ENCODE measurements at places on chromosomes 12 and 14.

GRCh38 chr12:9252256-9252655, 44.1 kb upstream of the PZP start:
- DNase-seq = no peak

DNA sequence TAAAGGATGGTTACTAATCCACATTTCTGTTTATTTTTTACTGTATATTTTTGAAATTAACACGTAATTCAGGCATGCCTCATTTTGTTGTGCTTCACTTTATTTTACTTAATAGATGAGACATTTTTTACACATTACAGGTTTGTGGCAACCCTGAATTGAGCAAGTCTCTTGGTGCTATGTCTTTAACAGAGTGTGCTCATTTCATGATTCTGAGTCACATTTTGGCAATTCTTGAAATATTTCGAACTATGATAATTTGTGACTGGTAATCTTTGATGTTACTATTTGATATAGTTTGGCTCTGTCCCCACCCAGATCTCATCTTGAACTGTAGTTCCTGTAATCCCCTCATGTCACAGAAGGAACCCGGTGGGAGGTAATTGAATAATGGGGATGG, 1120.5 kb upstream of the FLRT2 start:
- DNase-seq = no peak

DNA sequence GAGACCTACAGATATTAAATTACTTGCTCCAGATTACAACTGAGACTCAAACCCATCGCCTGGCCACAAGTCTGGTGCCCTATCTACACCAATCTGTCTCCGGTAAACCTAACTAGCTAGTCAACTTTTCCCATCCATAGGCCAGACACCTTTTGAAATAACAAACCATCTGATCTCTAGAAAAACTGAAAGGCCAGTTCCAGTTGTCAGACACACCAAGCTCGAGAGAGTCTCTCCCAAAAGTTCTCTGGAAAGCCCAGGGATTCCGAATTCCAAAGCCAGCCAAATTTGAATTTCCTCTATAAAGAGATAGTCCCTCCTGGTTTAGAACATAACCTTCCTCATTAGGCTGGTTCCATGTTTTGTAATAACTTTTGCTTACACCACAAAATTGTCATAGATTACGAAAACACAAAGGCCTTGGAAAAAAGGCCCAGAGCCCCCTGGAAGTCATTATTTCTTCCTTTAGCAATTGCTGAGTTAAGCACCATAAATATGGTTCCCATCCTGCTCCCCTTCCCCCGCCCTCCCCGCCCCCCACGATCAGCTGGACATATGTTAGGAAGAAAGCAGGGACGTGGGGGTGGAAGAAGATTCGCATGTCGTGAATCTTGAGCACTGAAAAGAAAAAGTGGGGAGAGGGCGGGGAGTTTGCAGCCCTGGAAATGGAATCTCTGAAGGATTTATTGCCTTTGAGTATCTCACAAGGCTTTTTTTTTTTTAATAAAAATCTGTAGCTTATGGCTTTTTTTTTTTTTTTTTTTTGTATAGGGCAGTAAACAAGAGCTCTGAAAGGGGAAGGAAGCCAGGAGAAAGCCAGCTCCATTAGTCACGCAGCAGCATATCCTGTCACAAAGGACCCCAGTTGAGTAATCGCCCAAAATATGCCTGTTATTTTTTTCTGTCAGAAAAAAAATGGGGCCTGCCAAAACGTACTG, 110.4 kb downstream of the ZFP36L1 start:
- no peak for DNase-seq

GRCh38 chr12:14903386-14904098, 17.9 kb upstream of the MGP start:
- no peak for DNase-seq

- DNase-seq = no peak
Measured at GRCh38 chr12:115511305-115511704, 766.2 kb downstream of the MED13L start.

GRCh38 chr14:87149583-87150354, 843.2 kb downstream of the GALC start:
- no peak for DNase-seq

GRCh38 chr14:64440494-64440893, 24.8 kb upstream of the AKAP5 start:
- DNase-seq = no peak

- no peak for DNase-seq
Measured at GRCh38 chr12:49519574-49519936, 19.3 kb upstream of the KCNH3 start.

- DNase-seq = no peak
Measured at GRCh38 chr14:103128631-103129300, 5.5 kb downstream of the TNFAIP2 start.

GRCh38 chr12:6073426-6073825, 51.0 kb downstream of the VWF start:
- DNase-seq = no peak

- DNase-seq = no peak
Measured at GRCh38 chr12:78239544-78239943, 408.9 kb downstream of the NAV3 start.

- DNase-seq = peak; percentile 95
Measured at GRCh38 chr14:34714320-34715126, at the start of gene CFL2. TSS of gene CFL2 (minus strand) at chr14:34714593. CDS start at chr14:34714540, 53 bp downstream.

DNA sequence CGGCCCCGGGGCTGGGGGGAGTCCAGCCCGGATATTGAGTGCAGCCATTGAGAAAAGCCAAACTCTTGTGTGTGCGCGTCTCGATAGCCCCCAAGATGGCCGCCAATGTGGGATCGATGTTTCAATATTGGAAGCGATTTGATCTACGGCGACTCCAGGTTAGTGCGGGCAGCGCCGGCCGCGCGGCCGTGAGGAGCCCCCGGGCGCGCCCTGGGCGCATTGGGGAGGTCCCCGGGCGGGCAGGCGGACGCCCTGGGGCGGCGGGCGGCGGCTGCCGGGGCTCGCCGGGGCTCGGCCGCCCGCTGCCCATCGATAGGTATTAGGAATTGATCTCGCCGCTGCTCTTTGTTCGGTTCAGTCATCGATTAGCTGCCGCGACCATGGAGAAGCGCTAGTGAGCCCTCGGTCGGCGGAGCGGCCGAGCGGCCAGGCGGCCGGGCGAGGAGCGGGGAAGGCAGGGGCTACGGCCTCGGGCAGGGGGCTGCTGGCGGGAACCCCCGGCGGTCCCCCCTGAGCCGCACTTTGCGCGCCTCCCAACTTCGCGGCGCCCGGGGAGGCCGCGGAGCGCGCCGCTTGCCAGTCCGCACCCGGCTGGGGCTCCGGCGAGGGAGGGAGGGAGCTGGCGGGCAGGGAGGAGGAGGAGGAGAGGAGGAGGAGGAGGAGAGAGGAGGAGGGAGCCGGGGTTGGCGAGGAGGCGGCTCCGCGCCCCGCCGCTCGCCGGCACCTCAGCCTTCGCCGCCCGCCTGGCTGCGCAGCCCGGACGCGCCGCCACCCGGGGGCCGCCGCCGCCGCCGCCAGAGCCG, 113.9 kb upstream of the MYL2 start:
- DNase-seq = no peak

GRCh38 chr14:102931580-102932285, 9.3 kb downstream of the AMN start:
- DNase-seq = no peak

DNA sequence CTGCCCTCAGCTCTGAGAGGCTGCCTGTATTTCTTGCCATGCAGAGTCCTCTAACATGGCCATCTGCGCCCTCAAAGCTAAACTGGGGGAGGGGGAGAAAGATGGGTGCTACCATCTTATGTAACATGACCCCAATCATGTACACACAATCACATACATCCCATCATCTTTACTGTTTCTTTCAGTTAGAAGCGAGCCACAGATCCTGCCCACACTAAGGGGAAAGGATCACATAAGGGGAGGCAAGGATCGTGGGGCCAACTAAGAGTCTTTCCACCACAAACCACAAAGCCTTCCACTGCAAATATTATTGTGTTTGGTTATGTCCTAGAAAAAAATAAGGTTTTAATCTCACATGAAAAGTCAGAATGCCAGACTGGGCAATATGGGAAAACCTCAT, 11.8 kb upstream of the AMN1 start:
- DNase-seq = no peak

- DNase-seq = peak; percentile 88
Measured at GRCh38 chr14:69151458-69152180, 1.3 kb downstream of the DCAF5 start.

- no peak for DNase-seq
Measured at GRCh38 chr12:129753586-129753985, 150.2 kb downstream of the TMEM132D start.

DNA sequence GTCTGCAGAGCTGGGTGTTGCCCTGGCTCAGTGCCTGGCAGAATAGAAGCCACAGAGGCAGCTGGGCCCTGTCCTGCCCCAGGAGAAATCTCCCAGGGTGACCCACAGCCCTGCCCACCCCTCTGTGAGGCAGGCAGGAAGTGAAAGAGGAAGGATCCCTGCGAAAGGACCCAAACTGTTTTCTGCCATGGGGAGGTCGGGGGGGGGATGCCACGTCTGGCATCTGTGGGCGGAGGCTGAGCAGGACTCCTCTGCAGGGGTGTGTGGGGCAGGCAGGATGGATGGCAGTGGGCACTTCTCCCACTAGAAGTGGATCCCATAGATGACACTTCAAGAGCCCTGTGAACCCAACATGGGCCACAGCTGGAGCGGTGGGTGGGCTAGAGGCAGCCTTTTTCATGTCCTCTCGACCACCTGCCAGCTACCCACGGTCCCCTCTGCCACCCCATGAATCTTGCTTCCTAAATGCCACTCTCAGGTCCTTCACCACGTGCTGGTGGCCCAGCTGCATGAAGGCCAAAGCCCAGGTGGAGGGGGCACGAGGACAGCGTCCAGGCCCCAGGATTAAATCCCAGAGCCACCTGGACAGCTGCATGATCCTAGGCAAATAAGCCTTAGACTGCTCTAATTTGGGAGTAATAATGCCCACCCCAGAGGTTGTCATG, 3.6 kb downstream of the PAPLN start:
- DNase-seq = no peak

DNA sequence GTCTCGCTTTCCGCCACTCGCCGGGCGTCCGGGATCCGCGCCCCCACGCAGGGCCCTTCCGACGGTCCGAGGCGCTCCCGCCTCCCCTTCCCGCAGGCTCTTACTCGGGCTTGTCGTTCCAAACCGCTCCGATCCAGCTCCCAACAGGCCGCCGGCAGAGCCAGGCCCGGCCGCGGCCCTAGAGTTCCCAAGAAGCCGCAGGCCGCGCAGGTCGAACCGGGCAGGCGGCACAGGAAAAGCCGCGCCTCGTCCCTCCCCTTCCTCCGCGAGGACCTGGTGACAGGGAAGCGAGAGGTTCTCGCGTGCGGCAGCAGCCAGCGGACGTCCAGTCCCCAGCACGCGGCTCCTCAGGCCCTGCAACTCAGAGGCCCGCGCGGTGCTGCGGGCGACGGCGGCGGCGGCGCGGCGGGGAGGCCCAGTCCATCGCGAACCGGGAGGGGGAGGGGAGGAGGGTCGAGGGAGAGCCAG, 272 bp downstream of the HECTD1 start:
- DNase-seq = peak; percentile 99

- no peak for DNase-seq
Measured at GRCh38 chr12:109293106-109293505, 16.0 kb downstream of the FOXN4 start.

DNA sequence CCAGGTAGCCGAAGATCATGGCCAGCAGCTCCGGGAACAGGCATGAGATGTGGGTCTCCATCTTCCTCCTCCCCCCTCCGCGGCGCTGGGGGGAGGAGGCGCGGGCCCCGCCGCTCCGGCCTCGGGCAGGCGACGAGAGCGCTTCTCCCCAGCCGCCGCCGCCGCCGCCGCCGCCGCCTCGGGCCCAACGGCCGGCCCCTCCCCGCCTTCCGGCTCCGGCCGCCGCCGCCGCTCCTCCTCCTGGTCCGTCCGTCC, 448 bp downstream of the FBXL14 start:
- peak; percentile 63 for DNase-seq

GRCh38 chr12:80636832-80637231, 70.6 kb upstream of the MYF6 start:
- no peak for DNase-seq

- no peak for DNase-seq
Measured at GRCh38 chr12:74337951-74338350, 199.7 kb upstream of the ATXN7L3B start.

- no peak for DNase-seq
Measured at GRCh38 chr12:82698708-82699564, 12.2 kb downstream of the TMTC2 start.

DNA sequence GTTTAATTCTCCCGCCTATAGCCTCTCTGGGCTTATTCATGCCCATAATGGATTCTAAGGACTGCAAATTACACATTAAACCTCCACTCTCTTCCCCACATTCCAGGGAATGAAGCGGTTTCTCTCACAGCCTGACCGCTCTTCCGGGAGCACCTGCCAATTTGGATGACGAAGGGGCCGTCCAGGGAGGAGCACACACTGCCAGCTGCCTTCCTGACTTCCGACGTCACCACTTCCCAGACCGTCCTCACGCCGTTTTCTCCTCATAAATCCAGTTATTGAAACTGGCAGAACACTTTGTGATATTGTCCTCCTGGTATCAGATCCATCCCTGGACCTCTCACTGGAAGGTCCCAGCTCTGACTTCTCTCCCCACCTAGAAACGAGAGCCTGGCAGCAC, 87.6 kb downstream of the GCH1 start:
- no peak for DNase-seq

DNA sequence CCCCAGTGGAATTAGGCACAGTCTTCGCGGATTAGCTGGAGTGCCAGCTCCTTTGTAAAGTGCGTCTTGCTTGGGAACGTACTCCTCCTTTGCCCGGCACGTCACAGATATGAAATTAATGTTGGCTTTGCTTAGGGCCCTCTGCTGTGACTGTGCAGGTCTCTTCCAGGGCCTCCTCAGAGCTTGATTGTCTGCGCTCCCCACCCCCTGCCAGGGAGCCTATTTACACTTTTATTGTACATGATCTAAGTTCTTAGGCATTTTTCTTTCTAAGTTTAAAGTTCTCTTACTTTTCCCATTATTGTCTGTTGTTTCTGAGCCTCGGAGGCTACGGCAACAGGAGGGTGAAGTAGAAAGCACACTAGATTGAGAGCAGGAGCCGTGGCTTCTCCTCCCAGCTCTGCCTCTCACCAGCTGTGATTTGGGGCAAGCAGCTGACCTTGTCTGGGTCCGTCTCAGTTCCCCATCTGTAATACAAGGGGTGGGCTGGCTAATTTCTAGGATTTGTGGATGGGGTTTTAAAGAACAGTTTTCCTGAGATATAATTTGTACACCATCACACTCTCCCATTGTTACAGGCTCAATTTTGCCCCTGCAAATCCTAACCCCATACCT, 81.8 kb downstream of the TSPAN9 start:
- peak; percentile 33 for DNase-seq

DNA sequence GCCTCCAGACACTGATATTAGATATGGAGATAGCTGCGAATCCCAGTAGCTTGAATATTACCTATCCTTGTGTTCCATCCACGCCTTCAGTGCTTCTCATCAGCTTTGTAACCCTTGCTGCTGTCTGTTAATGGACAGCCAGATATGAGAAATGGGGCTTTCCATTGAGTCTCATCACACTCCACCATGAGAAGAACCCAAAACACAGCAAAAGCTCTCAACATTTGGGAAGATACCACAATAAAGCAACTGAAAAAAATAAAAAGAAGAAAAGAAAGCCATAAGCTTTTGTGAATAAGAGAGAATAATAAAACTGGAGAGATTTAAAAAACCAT, 225.4 kb downstream of the GALC start:
- no peak for DNase-seq

Data from NCI-H1417 (cell line).